ENCODE measurements at places on chromosomes 2 and 18.

GRCh38 chr2:223069988-223070387 lies 18.0 kb downstream of the KCNE4 start:
- DNase-seq: no peak

- no peak for DNase-seq
Observed at GRCh38 chr18:37532917-37533316, 32.7 kb downstream of the CELF4 start.

DNA sequence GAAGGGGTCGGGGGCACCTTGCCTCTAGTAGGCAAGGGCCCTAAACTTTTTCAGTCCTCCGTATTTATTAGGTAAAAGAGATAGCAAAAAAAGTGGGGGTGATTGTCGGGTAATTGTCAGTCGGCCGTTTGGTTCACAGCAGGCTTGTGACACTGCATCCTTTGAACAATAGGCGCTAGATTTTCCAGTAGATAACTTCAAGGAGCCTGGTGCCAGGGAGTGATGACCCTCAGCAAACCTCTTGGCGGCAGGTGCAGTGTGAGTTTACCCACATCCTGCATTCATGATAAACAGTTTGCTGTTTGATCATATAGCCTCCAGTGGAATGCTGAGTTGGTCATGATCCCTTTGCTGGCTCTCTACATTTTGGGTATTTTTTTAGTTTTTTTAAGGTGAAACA lies 22.9 kb downstream of the SERPINB8 start:
- DNase-seq: no peak

DNA sequence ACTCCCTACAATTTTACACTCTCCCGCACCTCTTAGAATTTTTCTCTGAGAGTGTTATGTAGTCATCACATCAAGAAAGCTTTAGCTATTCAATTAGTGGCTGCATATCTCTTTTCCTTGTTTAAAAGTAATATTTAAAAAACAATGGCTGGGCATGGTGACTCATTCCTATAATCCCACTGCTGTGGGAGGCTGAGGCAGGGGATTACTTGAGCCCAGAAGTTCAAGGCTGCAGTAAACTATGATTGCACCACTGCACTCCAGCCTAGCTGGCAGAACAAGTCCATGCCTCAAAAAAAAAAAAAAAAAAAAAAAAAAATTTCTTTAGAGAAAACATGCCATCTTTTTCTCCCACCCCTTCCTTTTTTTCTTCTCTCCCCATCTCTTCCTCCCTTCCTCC lies 44.3 kb downstream of the AQP4 start:
- no peak for DNase-seq

GRCh38 chr2:15640261-15640711 lies 48.6 kb downstream of the DDX1 start:
- no peak for DNase-seq

DNA sequence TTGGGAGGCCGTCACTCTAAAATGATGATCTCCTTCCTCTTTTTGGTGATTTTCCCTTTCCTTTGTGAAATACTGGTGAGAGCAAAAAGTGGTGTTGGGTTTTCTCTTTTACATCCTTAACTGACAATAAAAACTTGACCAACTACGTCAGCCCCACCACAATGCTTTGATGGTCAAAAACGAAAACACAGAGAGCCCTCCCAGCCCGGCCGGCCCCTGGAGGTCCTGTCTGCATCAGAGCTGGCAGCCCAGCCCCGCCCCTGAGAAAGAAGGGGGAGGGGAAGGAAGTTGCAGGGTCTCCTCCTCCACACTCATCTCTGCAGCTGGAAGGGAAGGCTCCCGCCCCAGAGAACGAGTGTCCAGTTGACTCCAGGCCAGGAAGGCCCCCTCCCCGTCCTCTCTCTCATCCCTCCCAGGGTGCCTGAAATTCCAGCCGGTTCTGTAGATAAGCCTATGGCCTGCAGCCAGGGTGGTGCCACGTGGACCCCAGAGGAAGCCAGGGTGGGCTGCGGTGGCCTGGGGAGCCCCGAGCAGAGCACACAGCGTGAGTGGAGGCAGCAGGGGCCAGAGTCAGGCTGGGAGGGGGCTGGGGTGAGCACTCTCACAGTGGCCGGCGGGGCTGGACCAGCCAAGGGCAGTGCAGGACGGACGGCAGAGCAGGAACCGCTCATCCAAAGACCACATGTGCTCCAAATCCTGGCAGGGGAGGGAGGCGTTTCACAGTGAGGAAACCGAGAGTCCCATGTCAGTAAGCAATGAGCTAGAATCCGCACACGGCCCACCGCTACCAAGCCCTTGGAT lies 19.8 kb downstream of the BIN1 start:
- no peak for DNase-seq

GRCh38 chr2:46711156-46711555 lies 204.4 kb downstream of the MCFD2 start:
- DNase-seq: no peak

DNA sequence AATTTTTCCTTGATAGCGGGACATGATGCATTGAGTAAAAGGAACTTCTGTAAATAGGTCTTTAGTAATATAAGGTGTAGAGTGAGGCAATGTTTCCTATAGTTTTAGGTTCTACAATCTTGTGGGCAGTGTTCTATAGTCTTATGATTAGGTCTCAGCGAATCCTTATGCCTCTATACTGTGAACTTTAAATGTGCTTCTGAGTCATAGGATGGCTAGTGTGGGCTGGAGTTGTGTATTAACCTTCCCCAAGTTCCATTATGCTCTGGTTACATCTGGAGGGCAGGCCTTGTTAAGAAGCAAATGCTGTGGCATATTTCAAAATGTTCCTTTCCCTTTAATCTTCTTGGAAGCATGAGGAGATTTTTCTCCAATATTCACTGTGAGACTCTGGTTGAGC lies 73.5 kb downstream of the ROCK2 start:
- DNase-seq: no peak
